ENCODE measurements at places on chromosomes 4 and X. TPM values are rescaled to one million over a fixed set of nuclear protein-coding genes. Genes with fewer than 3 reads are reported as not detected.

MTTP gene
- total RNA-seq: 0.30 TPM

DNA sequence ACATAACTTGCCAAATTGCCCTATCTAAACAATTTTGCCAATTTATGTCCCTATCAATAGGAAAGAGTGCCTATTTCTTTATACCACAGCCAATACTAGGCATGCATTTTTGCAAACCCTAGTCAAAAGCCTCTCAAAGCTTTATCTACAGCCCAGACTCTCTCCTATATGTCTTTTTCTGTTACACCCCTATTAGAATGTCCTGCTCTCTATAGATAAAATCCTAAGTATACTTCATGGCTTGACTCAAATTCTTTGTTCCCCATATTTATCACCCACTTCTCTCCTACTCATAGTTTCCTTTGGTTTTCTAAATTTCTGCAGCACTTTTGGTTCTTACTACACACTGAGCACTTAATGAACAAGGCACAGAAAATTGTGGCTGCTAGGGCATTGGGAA, 38.0 kb downstream of the NUP62CL start:
- no peak for DNase-seq
- H3K27ac ChIP-seq: no peak overlapping the region
- no peaks in the 10 kb centered on the region for H3K4me1 ChIP-seq
- H3K27me3 ChIP-seq: peaks cover under 1% of the 10 kb centered on the region
- H3K4me3 ChIP-seq: no peak overlapping the region

DNA sequence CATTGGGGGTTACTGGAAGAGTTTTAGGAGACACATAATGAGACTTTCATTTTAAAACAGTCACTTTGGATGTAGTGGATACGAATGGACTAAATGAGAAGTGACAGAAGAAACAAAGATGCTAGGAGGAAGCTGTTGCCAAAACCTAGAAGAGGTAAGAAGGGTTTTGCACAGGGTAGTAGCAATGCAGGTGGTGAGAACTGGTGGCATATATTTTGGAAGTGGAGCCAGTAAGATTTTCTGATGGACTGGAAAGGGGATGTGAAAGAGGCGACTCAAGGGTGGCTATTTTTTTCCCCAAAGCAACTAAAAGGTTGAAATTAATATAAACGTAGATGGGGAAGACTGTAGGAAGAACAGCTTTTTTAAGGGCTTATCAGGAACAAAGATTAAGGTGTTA, 462.0 kb downstream of the IL15 start:
- H3K36me3 ChIP-seq: peaks cover 43% of the 10 kb centered on the region
- H3K4me3 ChIP-seq: no peak overlapping the region
- H3K27me3 ChIP-seq: no peaks in the 10 kb centered on the region
- no peak for DNase-seq
- H3K27ac ChIP-seq: no peak overlapping the region

GRCh38 chr4:146040623-146041022, 102.0 kb upstream of the ZNF827 start:
- H3K4me3 ChIP-seq: no peak overlapping the region
- no peaks in the 10 kb centered on the region for H3K36me3 ChIP-seq
- H3K27ac ChIP-seq: no peak overlapping the region
- no peak for DNase-seq
- peaks cover 11% of the 10 kb centered on the region for H3K27me3 ChIP-seq

DNA sequence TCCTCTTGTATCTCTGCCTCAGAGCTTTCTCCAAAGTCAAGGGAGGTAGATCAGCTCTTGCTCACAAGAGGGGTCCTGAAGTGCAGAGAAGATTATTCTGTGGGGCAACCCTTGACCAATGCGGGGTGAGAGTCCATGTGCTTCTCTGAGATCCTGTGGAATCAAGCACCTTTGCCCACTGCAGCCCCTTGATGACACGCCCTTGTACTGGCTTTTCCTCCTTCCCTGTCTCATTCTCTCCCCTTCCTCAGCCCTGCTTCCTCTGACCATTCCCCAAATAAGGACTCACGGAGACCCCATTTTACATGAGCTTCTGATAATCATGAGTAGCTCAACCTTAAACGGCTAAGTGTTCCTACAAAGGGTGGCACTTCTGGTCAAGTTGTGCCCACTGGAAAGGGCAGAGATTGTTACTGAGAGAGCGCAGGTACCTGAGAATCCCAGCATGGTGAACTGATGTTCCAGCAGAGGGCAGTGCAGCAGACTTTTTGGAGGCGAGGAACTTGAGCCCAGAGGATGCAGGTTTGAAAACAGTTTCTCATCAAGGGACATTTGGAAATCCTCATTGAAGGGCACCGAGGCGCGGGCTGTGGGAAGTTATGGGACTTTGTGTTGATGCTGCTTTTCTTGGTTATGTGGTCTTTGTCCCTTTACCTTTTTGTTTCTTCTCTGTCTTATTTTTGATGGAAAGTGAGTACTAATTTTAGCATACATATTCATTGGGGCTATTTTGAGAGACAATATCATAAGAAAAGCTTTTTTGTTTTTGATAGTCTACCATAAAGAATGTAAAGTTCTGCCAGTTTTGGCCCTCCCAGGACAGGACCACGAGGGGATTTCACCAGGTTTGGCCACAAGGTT, 201.3 kb downstream of the RBM46 start:
- DNase-seq: peak; percentile 32
- H3K36me3 ChIP-seq: no peaks in the 10 kb centered on the region
- no peaks in the 10 kb centered on the region for H3K4me1 ChIP-seq
- no peak overlapping the region for H3K27ac ChIP-seq
- peaks cover 4% of the 10 kb centered on the region for H3K27me3 ChIP-seq

GRCh38 chr4:90816754-90817153, 689.6 kb downstream of the CCSER1 start:
- H3K4me3 ChIP-seq: no peak overlapping the region
- H3K27me3 ChIP-seq: no peaks in the 10 kb centered on the region
- no peak overlapping the region for H3K27ac ChIP-seq
- H3K36me3 ChIP-seq: no peaks in the 10 kb centered on the region

GRCh38 chr4:129248621-129249020, 152.7 kb downstream of the C4orf33 start:
- DNase-seq: no peak
- H3K4me3 ChIP-seq: no peak overlapping the region
- H3K4me1 ChIP-seq: no peaks in the 10 kb centered on the region
- no peaks in the 10 kb centered on the region for H3K36me3 ChIP-seq
- H3K27ac ChIP-seq: no peak overlapping the region

ZNF157 gene
- total RNA-seq: 0.18 TPM
